NAMALWA (cell line): ENCODE measurements at places on chromosomes 5 and 9.

- DNase-seq: no peak
These were observed 403.7 kb upstream of the ZNF608 start for GRCh38 chr5:125150041-125150669.

- no peak for DNase-seq
These were observed 61.2 kb upstream of the COL15A1 start for GRCh38 chr9:98882569-98882923.

GRCh38 chr5:104347119-104347708 lies 784.6 kb upstream of the NUDT12 start:
- peak; percentile 67 for DNase-seq

DNA sequence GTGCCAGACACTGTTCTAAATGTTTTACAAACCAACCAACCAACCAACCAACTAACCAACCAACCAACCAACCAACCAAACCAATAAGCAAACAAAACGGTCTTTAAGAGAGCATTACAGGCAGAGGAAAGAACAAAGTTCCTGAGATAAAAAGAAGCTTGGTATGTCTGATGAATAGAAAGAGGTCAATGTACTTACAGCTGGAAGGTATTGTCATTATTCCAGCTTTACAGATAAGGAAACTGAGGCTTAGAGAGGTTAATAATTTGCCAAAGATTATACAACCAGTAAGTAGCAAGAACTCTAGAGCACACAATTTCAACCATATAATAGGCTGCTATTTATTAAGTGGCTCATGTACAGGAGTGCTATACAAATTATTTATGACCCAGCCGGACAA lies 29.6 kb downstream of the C9orf57 start:
- DNase-seq: no peak
